ENCODE measurements at places on chromosomes 3 and 15.
A peak's percentile ranks its signal among the peaks of the same experiment; 100 is the strongest.

DNA sequence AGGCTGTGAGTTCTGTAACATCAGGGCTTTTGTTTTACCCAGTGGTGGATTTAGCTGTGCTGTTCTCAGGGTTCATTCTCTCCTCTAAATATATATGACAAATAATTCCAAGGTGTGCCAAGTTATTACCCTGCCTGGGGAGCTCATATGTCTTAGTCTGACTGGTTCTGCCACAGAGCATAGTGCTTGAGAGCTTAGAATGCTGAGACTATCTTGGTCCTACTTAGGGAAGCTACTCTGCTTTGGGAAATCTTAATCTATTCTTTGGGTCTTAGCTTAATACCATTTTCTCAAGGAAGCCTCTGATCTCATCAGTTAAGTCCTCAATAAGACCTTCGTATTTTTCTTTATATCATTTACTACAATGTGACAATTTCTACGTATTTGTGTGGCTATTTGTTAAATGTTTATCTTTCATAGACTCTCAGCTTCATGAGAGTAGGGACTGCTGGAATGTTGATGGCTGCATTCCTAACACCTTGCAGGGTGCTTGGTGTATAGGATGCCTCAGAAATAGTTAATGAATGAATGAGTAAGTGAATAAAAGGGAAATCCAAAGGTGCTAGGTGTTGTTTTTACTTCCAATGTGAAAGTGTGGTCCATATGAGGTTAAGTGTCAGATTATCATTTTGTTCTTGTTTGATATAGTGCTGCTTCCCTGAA is 1.8 kb downstream of the OTOL1 start:
- DNase-seq = no peak

DNA sequence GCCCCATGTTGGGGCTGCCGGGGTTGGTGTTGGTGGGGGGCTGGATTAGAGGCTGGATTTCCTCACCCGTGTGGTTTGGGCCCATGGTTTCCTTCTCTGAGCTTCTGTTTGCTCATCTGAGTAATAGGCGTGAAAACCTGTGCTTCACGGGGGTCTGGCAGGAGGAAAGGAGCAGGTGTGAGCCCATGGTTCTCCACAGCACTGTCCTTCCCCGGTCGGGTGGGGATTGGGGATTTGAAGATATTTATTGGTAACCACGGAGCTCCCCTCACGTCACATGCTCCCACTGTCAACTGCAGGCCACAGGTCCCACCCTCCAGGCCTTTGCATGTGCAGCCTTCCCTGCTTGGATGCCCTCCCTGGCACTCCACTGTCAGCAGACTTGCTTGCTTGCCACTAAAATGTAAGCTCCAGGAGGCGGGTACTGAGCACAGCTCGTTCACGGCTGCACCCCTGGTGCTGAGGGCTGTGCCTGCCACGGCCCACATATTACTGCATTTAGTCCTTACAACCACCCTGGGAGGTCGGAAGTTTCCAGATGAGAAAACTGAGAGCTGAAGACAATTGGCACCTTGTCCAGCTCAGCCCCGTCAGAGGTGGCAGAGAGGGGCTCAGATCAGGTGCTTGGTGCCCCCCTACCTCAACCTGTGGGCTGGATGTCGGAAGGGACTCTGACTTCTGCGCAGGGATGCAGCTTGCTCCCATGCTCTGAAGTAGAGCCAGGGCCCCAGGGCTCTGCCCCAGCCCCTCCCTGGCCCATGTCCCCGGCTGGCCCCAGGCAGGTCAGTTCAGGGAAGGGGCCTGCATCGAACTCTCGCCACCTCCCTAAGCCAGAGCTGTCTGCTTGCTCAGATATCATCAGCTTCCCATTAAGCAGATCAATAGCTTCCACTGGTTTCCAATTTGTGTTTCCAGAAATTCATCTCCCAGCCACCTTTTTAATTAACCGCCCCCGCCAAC is 29.4 kb upstream of the IQSEC1 start:
- no peak for DNase-seq

GRCh38 chr3:53194210-53195065 is 33.4 kb downstream of the PRKCD start:
- peak; percentile 44 for DNase-seq

GRCh38 chr3:197216169-197216860 is 82.1 kb downstream of the DLG1 start:
- peak; percentile 9 for DNase-seq

GRCh38 chr15:66757030-66757429 is 55.0 kb downstream of the SMAD6 start:
- no peak for DNase-seq

GRCh38 chr3:38720465-38720864 is 71.0 kb upstream of the SCN5A start:
- DNase-seq = no peak

DNA sequence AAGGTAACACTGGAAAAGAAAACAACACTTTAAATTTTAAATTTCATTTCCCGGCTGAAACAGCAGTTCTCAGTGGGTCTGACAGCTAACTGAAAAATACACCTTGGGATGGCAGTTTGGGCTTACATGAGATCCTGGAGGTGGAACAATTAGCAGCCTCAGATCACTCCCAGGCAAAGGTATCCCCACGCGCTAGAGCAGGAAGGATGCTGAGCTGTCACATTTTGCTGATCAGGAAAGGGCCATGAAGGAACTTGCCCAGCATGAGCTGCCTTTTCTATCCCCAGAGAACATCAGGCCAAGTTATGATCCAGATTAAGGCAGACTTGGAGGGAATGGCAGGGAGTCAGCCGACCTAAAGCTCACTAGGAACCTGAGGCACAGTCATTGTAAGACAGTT is 204.8 kb upstream of the SLC2A2 start:
- DNase-seq = no peak

GRCh38 chr3:183764847-183765731 is 60.3 kb downstream of the MAP6D1 start:
- peak; percentile 58 for DNase-seq

- no peak for DNase-seq
Measured at GRCh38 chr3:118641608-118642007, 393.0 kb downstream of the IGSF11 start.

DNA sequence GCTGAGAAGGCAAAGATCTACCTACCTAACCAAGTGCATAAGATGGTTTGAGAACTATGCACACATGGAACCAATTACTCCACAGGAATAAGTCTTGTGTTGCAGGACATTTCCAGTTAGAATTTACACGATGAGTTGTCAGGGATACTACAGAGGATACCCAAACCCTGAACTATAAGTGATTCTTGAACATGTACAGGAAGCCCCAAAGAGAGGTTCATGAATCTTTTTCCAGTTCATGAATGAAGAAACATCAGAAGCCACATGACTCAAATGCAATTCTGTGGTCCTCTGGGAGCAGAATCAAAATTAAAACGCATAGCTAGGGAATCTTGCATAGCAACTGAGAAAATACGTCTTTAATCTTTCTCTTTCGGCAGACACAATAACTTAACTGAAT is 114.1 kb upstream of the LMCD1 start:
- no peak for DNase-seq

GRCh38 chr3:49219132-49219531 is 47.7 kb downstream of the KLHDC8B start:
- DNase-seq = no peak

DNA sequence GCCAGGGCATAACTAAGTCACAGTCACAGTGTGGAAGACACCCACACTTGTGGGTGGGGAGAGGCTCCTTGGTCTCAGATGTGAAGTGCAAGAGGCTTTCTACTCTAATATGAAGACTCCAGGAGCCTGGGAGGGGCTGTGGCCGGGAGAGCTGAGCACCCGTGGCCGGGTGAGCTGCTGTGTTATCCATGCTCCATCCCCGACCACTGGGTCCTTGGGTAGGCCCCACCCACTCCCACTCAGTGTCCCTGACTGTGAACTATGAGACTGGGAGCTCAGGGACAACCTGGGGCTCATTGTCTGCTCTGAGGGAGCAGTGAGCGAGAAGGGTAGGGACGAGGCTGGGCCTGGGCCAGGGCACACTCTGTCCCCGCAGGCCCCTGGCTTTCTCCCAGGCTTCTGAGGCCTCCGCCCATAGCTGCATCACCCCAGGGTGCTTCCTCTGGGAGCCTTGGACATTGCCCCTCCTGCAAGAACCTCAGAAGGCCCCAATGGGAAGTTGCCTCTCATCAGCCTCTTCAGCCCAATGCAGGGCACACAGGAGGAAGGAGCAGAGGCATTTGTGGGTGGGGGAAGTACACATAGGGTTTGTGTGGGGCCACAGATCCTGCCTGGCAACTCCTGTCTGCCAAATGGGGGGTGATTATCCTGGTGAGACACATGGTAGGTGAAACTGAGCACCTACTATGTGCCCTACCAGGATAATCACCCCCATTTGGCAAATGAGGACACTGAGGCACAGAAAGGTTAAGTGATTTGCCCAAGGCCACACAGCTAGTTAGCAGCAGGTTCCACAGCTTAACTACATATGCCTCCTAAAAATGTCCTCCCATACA is 2.4 kb downstream of the ANPEP start:
- DNase-seq = no peak

- peak; percentile 71 for DNase-seq
Measured at GRCh38 chr15:63915873-63916771, 82.4 kb upstream of the HERC1 start.

GRCh38 chr3:172187511-172187910 is 148.1 kb downstream of the FNDC3B start:
- no peak for DNase-seq

DNA sequence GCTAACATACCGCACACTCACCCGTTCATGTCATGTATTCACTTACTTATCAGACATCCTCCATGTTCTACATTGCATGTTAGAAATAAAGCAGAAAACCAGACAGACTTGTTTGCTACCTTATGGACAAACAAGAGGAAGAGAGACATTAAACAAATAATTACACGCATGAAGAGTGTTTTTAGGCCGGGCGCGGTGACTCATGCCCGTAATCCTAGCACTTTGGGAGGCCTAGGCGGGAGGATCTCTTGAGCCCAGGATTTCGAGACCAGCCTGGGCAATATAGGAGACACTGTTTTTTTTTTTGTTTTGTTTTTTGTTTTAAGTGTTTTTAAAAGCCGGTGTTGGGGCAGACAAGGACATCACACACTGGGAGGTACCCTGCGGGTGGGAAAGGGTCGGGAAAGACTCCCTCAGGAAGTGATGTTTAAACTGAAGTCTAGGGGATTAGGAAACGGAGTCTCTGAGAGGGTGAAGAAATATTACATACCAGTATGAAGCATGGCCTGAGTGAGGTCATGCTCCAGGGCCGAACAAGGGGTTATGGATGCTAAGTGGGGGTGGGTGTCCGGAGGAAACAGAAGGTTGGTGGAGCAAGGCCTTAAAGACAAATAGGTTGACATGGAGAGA is 2.1 kb upstream of the USP3 start:
- DNase-seq = no peak

GRCh38 chr15:81809543-81809942 is 236.3 kb downstream of the MEX3B start:
- DNase-seq = no peak

DNA sequence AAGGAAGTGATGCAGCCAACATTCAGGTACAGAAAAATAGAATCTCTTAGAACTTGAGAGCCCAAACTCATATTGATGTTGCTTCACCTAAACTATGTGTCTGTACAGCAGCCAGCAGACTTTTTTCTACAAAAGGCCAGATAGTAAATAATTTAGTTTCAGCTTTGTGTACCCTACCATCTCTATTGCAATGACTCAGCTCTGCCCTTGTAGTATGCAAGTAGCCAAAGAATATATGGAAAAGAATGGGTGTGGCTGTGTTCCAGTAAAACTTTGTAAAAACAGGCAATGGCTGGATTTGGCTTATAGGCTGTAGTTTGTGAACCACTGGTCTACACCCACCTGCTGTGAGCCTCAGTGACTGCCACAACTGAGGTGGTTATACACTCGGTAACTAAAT is 392.5 kb upstream of the RARB start:
- no peak for DNase-seq

GRCh38 chr3:50982540-50983325 is 308.0 kb downstream of the DOCK3 start:
- DNase-seq = no peak

GRCh38 chr3:54573858-54574257 is 354.0 kb downstream of the LRTM1 start:
- DNase-seq = no peak

GRCh38 chr3:180881065-180881801 is 31.2 kb upstream of the FXR1 start:
- DNase-seq = no peak

- no peak for DNase-seq
Measured at GRCh38 chr3:79410136-79410535, 357.7 kb downstream of the ROBO1 start.

DNA sequence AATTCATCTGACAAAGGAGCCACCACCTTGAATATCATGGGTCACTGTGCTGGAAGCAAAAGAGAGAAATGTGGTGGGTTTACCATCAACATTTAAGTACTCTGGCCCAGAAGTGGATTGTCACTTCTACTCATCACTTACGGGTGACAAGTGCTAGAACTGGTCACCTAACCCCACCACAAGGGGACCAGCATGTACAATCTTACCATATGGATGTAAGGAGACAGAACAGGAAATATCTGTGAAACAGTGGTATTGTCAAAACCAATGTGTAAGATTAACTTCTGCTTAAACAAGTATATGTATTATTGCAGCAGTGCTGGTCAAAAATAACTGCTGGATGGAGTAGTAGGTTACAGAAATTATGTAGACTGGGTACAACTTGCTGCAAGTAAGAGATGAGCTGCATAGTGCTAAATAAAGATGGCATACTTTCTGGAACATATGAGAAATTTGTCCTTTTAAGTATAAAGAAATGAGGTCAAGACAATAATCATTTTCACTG is 171.8 kb downstream of the POTEB3 start:
- no peak for DNase-seq

DNA sequence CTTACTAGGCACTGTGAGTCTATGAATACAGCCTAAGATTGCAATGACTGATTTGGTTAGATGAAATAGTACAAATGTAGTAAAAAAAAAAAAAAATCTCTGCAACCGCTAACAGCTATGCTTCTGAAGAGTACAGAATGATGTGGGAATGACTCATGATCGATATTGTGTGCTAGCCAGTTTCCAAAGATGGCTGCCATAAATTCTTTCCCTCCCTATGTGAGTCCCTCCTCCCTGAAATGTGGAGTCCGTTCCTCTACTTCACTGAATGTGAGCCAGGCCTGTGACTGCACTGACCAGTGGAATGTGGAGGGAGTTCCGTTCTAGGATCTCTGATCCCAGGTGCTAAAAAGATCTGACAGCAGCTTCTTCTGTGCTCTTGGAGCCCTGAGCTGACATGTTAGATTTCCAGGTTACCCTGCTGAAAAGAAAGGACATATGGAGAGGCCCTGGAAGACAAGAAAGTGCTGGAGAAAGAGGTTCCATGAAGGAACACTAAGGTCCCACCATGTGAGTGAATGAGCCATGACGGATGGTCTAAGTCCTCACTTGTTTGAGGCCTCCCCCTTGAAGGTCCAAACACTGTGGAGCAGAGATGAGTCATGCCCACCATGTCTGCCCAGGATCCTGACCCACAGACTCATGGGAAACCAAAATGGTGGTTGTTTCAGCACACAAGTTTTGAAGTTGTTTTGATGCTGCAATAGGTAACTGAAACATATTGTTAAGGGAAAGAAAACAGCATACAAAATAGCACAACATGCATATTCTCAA is 46.3 kb downstream of the DGKG start:
- DNase-seq = peak; percentile 26

GRCh38 chr3:125107363-125107762 is 51.6 kb upstream of the HEG1 start:
- DNase-seq = no peak
